Islet precursor cell (in vitro differentiated cells): ENCODE measurements at places on chromosomes 6 and 20.
A peak's percentile ranks its signal among the peaks of the same experiment; 100 is the strongest.

DNA sequence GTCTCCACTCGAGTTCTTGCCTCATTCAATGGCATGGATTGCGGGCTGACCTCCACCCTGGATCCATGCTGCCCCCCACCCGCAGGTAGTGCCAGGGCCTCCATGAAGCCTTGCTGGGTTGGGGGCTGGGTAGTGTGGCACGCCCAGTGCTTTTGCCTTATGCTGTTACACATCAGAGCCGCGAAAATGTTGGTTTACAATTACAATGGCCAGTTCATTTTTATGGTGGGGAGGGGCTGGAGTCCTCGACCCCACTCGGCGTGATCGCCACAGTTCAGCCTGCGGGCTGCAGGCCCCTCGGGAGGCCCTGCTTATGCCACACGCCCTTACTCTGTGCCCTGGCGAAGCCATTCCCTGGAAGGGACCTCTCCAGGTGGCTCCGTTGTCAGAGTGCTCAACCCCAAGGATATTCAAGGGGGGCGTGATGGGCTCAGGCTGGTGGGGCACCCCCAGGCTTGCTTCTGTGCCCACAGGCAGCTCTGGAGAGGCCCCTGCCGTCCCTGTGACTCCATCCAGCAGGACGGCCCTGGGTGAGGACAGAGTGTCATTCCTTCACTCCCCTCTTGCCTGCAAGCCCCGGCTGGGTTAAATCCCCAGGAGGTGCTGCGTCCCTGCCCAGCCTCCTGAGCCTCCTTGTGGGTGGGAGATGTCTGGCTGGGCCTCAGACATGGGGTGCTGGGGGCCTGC, 14.8 kb downstream of the ITPA start:
- no peak for DNase-seq

DNA sequence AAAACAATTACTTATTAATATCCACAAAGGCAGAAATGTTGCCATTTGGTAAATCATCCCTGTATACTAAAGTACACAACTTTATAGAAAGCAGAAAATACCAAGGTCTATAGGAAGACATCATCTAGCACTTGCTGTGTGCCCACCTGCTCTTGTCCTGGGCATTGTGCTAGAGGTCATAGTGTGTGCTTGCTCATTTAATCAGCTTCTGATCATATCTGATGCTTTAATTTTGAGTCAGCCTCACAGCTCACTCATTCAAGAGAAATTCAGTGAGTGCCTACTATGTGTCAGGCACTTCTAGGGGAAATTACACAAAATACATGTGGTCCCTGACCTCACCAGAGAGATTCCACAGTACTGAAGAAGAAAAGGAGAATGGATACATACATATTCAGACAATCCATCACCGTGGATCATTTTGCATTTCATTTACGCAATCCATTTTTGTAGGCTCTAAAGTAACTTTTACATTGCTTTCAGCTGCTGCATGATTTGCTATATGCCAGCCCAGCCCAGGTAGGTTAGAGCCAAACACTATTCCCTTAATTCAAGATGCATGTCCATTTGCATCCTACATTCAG, 167.9 kb upstream of the MCHR2 start:
- DNase-seq = no peak

DNA sequence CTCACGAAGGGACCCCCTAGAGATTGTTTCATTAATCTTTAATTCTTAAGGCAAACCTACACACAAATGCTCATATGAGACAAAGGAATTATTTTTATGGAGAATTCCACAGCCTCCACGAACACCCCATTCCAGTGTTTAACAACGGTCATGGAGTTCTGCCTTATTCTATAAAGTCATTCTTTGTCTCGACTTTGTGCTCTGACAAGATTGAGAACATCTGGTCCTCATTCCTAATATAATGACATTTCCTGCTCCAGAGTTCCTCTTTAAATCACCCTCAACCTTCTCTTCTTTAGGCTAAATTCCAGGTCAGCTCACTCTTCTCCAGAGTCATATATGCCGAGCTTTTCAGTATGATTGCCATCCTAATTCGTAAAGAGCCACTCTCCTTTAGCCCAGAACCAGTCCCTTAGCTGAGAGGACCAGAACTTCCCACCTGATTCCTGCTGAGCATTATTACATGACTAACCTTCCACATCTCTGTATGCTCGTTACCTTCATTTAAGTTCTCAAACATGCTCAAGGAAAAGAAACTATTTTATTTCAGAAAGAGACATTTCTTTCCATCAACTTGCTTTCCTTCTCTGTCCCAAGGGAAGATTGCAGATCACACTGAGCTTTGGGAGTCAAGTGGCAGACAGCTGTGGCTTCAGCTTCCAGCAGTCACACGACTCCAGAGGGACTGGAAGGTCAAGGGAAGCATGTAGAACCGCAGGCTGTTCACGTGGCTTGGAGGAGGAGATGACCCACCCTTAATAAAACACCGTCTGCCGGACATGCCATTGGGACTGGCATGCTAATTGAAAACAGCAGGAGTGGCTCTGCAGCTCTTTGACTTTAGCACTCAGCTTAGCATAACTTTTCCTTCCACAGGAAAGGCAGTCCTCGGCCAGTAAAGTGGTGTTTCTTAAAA, 467.1 kb upstream of the HSF2 start:
- peak; percentile 98 for DNase-seq

- no peak for DNase-seq
Observed at GRCh38 chr6:148701375-148701774, 45.5 kb upstream of the UST start.

- peak; percentile 54 for DNase-seq
Observed at GRCh38 chr6:108119769-108120141, 45.2 kb upstream of the OSTM1 start.

DNA sequence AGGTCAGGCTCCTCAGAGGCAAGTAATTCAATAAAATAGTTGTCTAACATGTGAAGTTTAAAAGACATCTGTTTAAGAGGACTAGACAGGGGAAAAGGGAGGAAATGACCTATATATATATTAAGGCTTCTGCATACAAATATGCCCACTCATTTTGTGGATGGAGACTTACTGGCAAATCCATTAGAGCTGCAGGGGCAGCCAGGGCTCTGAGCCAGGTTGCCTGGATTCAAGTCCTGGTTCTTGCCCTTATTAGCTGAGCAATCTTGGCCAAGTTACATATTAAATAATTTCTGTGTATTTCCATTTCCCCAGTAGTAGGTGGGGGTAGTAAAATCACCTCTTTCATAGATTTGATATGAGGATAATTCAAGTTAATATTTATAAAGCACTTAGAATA, 287.0 kb upstream of the RIMS1 start:
- no peak for DNase-seq

DNA sequence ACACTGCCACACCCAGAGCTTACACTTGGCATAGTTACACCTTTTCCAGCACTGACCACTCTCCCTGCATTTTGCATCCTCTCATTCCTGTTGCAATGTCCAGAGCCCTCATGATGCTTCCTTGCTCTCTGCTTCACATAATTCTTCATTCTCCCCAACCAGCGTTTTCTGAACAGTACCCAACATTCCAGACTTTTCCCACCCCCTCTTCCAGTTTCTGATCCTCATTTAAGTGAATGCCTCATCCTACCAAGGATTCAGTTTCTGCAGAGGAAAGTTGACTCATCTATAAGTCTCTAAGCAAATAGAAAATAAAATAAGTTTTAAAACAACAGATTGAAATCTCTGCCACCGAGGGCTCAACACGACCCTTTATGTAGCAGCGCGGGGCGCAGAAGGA, 321.3 kb upstream of the TCF21 start:
- DNase-seq = no peak
